Amniotic stem cell (primary cell): ENCODE measurements at places on chromosomes 6 and 20.

DNA sequence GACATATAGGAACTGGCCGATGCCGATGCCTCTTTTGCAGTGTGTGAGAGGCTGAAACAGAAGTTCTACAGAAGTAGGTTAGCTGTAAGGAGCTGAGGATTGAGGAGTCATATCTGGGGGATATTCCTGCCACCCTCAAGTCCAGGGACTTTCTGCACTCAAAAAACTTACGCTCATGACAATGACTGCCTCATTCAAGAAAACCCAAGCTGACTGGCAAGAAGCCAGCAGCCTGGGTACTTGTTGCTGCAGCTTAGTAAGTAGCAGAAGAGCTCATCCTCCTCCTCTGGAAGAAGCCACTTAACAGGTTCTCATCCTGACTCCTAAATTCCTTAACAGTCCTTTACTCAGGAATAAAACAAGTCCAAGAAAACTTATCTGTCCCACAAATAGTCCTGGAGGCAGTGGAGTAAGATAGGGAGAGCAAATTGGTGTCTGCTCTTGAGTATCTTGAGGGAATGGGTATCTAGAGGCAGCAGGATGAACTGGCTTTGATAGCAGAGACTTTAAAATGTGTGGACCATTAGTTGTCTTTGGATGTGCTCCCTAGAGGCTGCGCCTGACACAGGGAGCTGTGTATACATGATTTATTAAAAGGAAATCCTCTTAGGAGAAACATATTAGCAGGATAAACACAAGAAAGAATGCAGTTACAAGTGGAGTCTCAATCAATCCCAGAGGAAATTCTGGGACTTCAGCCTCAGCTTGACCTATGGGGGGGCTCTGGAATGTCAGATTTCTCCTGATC lies 7.4 kb downstream of the CALHM5 start:
- DNase-seq = no peak

DNA sequence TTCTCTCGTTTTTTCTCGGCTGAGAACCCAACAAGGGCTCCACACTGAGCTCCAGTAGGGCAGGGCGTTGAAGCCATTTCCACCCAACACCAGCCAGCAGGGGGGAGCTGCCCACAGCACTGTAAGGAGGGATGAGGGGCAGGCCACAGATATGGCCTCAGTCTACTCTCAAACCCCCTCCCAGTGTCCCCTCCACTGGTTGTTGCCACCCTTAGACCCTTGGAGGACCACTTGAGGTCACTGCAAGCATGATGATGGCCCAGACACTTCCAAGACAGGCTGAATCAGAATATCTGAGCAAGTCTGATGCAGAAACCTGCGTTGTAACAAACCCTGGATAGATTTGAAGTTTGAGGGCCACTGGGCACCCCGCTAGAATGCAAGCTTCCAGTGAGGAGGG lies 217.0 kb upstream of the CST7 start:
- no peak for DNase-seq

DNA sequence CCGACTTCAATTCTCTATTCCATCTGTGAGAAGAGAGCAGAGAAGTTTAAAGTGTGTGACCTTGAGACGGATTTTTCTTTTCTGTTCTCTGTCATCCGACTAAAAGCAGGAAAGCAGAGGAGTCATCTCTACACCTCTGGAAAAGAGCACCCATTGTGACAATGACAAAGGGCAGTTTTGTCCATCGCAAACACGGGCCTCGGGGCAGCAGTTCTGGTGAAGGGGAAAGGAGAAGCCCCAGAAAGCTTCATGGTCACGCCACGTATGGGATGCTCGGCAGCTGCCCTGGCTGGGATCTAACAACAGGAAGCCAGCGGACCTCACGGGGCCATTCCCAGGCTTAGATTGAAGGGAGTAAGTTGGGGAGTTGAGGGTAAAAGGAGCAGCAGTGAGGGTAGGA lies 52.0 kb upstream of the HBS1L start:
- DNase-seq = no peak

GRCh38 chr6:4299476-4299875 lies 164.1 kb upstream of the ECI2 start:
- DNase-seq = no peak

- DNase-seq = no peak
Observed at GRCh38 chr6:247351-247750, 44.9 kb upstream of the DUSP22 start.

GRCh38 chr6:149694921-149695320 lies 23.0 kb downstream of the LATS1 start:
- no peak for DNase-seq

GRCh38 chr6:16057446-16057845 lies 71.4 kb upstream of the MYLIP start:
- DNase-seq = no peak

DNA sequence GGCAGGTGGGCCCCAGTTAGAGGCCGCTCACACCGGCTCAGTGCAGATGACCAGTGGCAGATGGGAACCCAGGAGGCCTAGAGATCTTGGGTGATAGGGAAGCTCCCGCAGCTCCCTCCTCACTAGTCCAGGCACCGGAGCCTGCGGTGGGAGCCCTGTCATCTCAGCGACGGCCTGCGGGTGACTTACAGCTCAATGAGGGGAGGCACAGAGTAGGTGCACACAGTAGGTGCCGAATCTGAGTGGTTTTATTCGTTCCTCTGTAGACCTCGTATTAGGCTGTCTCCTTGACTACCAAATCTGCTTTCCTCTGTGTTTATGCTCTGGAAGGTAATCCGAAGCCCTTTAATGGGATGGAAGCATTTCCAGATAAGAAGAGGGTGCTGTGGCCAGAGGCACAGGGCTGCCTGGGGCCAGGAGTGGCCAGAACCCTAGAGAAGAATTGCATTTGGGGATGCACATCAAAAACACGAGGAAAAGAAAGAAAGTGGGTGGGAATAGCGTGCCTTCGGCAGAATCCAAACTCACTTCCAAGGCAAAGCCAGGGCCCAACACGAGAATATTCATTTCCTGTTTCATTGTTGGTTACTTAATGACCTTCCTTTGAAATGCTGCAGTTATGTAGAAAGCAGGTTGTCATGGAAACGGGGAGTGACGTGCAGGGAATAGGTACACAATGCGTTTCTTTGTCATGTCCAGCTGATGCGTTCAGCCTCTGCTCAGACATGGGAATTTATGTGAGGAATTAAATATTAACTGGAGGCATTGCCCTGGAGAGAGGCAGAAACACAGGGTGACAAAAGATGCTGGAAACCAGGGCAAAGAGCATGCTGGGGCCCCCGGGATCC lies 24.7 kb downstream of the MYT1 start:
- DNase-seq = no peak

GRCh38 chr20:49435639-49436038 lies 46.8 kb downstream of the KCNB1 start:
- DNase-seq = no peak

DNA sequence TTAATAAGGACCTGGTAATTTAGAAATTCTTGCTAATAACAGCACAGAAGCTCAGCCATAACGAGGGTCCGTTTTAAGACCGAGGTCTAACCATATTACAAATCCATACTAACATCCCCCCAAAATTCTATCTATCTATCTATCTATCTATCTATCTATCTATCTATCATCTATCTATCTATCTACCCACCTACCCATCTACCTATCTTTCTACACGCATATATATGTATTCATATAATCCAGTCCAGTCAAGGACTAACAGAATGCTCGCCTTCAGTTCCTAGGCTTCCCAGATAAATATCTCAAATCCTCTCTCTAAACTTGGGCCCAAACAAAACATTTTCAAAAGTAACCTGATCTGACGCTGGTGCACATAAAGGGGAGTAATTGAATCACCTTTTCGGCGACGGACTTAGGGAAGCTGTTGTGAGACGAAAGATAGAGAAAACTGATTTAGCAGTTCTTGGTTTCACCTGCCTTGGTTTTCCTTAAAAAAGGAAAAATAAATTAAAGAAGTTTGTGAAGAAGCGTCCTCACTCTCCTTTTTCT lies 14.5 kb downstream of the HMGN4 start:
- DNase-seq = no peak

GRCh38 chr6:160940197-160940596 lies 51.4 kb upstream of the MAP3K4 start:
- DNase-seq = no peak

DNA sequence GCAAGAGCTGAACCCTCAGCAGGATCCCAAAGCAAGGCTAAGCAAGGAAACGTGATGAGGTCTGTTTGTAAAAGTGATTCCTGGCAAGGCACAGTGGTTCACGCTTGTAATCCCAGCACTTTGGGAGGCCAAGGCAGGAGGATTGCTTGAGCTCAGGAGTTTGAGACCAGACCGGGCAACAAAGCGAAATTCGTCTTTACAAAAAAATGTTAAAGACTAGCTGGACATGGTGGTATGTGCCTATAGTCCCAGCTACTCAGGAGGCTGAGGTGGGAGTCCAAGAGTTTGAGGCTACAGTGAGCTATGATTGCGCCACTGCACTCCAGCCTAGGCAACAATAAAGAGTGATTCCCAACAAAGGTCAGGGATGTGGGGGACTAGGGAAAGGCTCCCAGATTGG lies 4.1 kb upstream of the XKR7 start:
- DNase-seq = no peak

DNA sequence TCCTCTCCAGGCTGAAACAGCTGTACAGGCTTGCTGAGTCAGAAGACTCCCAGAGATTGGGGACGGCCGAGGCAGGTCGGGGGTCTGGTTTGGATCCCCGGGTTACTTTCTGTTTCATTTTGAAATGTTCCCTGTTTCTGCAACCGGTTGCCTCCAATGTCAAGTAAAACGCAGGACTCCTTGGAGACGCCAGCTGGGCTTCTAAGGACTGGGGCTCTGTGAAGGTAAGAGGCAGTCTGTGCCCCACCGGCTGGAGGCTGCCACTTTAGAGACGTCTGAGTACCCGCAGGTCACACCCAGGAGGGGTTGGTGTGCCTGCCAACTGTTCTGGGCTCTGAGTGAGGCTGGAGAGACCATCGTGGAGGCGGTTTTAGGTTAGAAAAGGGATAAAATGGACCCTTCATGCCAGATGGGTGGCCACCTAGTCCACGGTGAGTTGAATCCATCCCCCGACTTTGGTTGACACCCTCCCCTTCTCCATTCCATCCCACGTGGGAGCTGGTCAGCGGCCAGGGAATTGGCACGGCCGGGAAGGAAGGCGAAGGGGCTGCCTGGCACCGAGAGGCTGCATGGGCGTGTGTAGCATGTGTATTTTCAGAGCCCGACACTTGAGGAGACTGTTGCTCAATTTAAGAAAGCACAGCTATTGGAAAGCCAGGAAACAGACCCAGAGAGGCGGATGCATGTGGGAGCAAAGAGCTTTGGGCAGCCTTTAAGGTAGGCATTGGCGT lies 240.9 kb downstream of the PHACTR1 start:
- no peak for DNase-seq

GRCh38 chr6:71454056-71454455 lies 165.4 kb downstream of the OGFRL1 start:
- no peak for DNase-seq

DNA sequence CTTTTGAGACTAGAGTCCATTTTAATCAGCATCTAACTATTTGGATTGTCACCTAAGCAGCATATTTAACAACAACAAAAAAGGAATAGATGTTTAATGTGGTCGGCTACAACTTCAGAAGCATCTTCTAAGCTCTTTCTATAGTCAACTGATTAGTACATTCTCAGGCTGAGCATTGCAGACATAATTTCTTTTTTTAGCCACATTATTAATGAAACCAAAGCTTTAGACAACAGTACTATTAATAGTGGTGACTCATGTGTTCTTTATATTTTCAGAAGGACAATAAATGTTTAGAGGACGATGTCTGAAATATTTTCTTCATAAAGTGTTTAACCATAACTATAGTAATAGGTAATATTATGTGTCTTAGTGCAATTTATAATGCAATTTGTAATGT lies 52.4 kb downstream of the TPD52L1 start:
- DNase-seq = no peak

DNA sequence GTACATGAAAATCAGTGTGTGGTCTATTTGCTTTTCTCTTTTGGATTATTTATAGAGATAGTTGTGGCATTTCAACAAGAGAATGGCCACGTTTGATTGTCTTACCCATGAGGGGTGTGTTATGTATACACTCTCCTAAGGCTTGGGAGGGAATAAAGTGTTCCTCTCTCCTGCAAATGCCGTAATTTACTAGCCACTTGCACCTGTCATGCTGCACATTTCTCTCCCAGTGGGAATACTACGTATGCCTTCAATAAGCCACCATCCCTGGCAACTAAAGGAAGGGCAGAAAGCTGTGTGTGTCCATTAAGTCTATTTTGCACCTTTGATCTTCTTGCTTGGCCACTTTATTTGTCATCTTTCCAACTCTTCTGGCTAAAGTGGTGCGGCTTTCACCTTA lies 541.2 kb downstream of the QKI start:
- DNase-seq = no peak

- DNase-seq = no peak
Observed at GRCh38 chr6:3523966-3524365, 67.1 kb upstream of the SLC22A23 start.

DNA sequence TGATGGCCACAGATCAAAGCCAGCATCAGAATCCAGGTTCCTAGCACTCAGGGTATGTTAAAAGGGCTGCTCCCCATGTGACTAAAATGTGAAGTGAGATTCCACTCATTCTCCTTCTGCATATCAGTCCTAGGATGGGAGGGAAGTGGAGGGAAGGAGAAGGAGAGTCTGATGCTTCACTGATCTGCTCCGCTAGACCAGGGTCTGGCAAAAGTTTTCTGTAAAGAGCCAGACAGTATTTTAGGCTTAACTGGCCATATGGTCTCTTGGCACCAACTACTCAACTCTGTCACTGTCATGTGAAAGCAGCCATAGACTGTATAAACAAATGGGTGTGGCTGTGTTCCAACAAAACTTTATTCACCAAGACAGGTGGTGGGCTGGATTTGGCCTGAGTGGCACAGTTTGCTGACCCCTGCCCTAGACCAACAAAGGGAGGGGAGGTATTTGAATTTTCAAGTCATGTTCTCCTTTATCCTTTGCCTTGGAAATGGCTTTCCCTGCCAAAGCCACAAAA lies 22.6 kb downstream of the GHRH start:
- DNase-seq = no peak

DNA sequence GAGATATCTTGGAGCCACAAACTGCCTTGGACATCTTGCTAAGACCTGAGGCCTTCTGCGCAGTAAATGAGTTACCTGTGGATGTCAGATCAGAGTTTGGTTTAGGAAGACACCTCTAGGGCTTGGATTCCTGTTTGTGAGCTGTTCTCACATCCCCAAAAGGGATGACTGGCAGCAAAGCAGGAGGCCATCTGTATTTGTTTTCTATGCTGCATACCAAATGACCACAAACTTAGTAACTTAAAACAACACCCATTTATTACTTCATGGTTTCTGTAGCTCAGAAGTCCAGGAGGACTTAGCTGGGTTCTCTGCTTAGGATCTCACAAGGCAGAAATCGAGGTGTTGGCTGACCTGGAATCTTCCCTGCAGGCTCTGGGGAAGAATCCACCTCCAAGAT lies 116.7 kb downstream of the UNC5CL start:
- DNase-seq = peak; percentile 9

GRCh38 chr6:98831959-98832283 lies 2.5 kb upstream of the POU3F2 start:
- DNase-seq = no peak

- DNase-seq = no peak
Observed at GRCh38 chr20:44407402-44408184, 52.1 kb downstream of the HNF4A start.

- no peak for DNase-seq
Observed at GRCh38 chr6:21873562-21873961, 280.0 kb downstream of the SOX4 start.

- no peak for DNase-seq
Observed at GRCh38 chr6:170162011-170162774, 128.7 kb downstream of the DLL1 start.
